ENCODE measurements at places on chromosomes 11 and 22.

DNA sequence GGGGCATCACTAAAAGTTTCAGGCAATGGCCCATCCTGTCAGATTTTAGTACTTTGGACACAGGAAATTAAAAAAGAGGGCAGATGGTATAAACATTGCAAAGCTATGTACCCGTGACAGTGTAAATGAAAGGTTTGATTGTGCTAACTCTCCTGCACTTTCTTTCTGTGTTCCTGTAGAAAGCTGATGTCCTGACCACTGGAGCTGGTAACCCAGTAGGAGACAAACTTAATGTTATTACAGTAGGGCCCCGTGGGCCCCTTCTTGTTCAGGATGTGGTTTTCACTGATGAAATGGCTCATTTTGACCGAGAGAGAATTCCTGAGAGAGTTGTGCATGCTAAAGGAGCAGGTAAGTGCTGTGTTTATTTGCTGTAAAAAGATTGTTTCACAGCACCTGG lies 10.3 kb downstream of the CAT start:
- DNase-seq: no peak

DNA sequence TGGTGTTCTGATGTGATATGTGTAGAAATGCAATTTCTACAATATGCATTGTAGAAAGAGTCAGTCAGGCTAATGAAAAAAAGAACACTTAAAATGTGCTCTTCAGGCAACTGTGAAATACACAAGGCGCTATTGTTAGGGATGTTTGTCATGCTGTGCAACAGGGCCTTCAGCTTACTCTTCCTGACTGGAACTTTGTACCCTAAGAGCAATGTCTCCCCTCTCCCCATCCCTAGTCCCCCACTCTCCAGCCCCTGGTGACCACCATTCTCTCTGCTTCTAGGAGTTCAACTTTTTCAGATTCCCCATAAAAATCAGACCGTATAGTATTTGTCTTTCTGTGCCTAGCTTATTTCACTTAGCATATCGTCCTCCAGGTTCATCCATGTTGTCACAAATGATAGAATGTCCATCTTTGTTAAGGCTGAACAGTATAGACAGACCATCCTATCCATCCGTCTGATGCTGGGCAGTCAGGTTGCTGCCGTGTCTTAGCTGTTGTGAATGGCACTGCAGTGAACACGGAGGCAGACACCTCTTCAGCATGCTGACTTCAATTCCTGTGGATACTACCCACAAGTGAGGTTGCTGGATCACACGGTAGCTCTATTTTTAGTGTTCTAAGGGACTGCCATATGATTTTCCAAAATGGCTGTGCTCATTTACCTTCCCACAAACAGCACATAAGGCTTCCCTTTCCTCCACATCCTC lies 10.7 kb downstream of the NDUFV1 start:
- DNase-seq: no peak

- DNase-seq: no peak
Observed at GRCh38 chr22:30115705-30116104, 35.4 kb downstream of the HORMAD2 start.

DNA sequence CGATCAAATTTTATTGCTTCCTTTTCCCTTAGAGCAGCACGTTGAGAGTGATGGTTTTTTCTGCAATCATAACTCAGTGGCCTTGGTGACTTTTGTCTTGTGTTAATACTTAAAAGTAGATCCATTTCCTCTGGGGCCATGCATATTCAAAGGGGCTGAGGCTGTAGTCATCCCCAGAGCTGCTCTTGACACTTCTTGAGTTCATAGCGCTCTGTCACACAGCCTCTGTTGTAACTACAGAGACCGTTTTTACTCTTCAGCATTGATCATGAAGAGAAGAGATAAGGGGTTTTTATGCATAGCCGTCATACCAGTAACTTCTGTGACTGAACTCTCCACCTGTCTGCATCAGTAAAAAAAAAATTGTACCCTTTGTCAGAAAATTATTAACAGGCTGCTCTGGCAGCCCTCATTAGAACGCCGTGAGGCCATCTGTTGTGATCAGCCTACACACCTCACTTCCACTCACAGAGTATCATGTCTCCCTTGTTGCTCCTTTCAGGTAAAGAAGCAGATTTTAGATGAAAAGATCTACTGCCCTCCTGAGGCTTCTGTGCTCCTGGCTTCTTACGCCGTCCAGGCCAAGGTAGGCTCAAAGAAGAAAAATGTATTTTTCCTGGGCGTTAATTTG lies 38.4 kb downstream of the NF2 start:
- no peak for DNase-seq

GRCh38 chr22:37672206-37672919 lies 3.1 kb upstream of the LGALS1 start:
- no peak for DNase-seq

DNA sequence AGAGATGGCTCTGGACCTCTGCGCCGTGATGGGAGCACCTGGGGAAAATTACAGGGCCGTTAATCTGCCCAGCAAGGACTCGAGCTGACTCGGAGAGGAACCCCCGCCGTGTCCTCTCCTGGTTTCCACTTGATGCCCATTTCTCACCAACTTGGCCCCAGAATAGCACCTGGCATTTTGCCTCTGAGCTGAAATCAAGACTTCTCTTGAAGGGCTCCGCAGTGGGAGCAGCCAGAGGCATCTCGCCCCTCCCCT lies 19.0 kb upstream of the CABP7 start:
- no peak for DNase-seq

- DNase-seq: no peak
Observed at GRCh38 chr11:86869966-86870570, 69.7 kb downstream of the PRSS23 start.

DNA sequence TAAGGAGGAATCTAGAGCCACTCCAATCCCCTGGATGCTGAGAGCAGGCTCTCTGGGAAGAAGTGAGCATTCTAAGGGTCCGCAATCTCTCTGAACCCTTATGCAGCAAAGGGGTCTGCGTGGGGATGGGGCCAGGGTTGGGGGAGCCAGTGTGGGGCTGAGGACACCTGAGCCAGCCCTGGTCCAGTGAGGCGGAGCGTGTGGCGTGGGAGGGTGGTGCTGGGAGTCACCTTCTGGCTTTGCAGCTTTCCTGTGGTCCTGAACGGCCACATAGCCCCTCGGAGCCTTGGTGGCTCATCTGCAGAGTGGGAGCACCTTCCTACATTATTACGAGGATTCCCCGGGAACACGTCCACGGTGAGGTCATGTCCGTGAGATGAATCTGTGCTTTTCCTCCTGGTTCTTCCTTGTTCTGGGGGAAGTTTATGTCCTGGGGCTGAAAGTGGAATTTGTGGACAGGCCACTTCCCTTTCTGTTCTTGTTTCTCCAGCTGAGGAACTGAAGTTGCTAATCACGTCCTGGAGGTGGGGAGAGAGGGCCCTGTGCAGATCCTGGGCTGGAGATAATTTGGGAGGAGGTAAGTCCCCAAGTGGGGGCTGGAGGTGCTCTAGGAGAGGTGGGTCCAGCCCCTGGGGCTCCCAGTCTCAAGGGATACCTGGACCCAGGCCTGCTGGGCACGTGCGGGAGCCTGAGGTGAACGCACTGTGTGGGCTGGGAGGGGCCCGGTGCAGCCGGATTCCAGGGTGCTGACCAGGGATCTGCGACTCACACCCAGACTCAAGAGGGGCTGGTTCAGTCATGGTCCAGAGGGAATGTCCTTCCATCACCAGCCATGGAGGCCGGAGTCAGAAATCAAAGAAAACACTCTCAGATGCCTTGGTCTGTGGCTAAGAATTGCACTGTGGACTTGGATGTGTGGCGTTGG lies 6.1 kb downstream of the MRGPRE start:
- no peak for DNase-seq

DNA sequence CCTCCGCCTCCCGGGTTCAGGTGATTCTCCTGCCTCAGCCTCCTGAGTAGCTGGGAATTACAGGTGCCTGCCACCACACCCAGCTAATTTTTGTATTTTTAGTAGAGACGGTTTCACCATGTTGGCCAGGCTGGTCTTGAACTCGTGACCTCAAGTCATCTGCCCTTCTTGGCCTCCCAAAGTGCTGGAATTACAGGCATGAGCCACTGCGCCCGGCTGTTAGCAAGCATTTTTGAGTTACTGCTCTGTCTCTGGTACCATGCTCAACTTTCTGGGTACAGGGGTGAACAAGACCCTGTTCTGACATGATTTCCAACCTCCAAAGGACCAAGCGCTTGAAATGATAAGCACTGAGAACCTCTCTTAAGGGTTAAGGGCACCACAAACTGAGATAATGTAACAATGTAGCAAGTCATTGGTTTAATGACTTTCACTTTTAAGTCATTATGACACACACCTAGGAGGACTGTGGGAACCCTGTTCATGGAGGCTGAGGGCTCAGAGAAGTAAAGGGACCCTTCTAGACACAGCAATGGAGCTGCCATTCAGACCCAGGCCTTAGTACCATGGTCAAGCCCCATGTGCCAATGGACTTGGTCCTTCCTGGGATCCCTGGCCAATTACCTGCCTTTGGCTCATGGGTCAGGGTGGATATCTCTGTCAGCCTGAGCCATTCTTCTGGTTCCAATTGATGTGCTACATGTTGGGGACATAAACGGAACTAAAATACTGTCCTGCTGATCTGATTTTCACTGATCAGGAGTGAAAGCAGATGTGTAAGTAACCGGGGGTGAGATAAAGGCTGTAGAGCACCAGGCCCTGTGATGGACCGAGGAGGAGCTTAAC lies 11.6 kb downstream of the SLC3A2 start:
- no peak for DNase-seq

DNA sequence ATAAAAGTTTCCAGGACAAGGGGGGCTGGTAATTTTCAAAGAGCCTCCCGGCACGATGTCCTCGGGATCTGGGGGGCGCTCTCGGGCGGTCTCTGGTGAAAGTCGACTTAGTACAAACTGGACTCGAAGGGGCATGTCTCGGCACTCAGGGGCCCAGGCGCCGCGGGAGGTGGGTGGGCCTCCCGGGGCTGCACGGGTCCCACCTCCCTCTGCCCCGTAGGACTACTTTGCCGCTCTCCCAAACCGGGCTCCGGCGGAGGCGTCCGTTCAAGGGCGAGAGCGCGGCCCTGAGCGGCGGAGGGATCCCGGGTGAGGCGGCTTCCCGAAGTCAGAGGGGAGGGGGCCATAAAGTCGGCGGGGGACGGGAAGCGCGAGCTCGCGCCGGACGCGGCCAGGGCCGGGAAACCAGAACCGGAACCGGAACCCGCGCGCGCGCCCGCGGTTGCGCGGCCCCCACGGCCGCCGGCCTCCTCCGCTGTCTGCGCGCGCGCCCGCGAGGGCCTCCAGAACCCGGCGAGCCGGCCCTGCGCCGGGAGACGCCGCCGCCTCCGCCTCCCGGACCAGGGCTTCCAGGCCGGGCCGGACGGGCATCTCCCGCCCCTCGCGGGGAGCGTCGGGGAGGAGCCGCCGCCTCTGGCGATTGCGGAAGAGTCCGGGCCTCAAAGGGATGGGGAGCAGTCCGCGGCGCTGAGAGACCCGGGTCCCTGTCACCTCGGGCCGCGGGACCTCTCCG lies at the start of gene ARHGEF12:
Gene ARHGEF12, plus strand, starts transcription at position 506 of the 733 bp plus-strand sequence. CDS start 831 bp downstream, outside the sequence.
- DNase-seq: no peak

DNA sequence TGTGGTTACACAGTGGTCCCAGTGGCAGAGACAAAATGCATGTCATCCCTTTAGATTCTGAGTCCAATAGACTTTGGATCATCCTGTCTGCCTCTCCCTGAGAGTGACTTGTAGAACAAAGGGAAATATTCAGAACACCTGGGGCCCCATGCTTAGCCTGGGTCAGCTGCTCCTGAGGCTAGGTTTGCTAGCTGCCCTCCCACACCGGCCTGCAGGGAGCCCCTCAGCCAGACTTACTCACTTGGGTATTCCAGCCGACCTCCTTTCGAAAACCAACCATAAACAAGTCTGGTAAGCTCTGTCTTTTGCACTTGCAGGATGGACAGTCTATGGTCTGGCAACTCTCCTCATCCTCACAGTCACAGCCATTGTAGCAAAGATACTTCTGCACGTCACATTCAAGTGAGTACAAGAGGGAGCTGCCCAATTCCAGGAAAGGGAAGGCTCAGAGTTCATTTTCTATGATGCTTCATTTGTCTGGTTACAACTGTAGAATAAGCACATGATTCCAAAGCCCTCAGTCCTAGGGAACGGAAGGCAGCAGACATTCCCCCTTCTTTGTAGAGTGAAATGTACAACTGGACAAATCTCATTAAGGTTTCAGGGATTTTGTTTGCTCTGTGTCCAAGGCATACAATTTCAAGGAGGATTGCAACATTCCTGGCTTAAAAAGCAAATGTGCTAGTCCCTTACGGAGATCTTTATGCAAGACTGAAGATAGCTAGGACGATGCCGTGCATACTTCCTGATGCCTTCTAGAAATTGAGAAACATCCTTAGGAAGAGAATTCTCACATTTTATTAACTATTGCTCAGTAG lies 65.5 kb upstream of the EMID1 start:
- DNase-seq: no peak

DNA sequence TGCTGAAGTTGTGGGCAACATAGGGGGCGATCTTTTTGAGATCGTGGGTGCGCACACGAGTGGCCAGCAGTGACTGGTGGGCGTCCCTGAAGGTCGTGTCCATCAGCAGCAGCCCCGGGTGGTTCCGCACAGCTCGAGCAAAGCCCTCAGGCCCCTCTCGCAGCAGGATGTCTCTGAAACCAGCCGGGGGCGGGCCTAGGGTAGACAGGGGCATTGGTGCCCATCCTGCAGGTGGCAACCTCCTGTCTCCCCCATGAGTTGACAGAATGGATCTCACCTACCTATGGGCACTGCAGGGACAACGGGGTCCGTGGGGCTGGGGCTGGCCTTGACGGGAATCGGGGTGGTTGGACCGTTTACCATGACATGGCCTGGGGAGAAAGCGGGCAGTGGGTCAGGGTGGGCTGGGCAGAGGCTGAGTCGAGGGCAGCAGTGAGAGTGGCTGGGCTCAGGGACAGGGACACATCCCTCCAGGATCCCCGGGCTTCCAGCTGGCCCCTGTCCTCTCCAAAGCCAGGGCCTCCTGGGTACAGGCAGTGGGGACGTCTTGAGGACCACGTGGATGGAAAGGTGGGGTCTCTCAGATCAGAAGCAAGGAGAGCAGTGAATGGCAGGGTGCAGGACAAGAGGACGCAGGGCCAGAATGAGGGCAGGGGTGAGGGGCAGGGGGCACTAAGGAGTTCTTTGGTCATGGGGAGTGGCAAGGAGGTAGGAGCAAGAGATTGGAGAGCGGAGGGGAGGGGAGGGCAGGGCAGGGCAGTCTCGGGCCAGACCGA lies 4.2 kb upstream of the LRFN4 start:
- DNase-seq: no peak

DNA sequence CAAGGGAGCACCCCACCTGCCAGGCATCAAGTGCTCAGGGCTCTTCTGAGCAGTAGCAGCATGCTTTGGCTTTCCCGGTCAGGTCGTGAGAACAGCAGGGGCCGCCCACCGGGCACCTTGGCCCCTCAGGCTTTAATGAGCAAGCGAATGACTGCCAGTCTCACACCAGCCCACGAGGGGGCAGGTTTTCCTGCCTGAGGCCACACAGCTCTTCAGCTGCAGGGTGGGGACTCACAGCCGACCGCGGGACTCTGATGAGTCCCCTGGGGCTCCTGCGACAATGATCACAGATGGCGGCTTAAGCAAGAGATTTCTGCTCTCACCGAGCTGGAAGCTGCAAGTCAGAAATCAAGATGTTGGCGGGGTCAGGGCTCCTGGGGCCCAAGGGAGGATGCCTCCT lies 14.3 kb upstream of the FGF19 start:
- DNase-seq: no peak
